ENCODE measurements at places on chromosomes 5 and 9.

- no peak for DNase-seq
Observed at GRCh38 chr5:158119961-158120723, 261.2 kb upstream of the CLINT1 start.

- no peak for DNase-seq
Observed at GRCh38 chr9:97651646-97652045, 18.0 kb downstream of the NCBP1 start.

DNA sequence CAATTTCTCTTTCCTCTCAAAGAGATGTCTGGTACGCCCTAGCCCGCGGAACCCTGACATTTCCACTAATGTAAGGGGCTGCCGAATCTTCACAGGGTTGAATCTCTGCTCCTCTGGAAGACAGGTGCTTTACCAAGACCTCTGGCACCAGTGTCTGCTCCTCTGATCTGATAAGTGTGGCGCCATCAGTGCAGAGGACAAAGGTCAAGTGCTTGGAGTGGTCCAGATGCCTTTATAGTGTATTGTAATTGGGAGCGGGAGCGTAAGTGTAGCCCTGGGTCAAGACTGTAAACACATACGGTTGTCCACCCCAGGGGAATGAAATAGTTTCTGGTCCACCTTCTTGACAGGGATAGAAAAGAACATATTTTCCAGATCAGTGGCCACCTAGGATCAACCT lies 17.7 kb downstream of the ADAMTSL2 start:
- DNase-seq: no peak

DNA sequence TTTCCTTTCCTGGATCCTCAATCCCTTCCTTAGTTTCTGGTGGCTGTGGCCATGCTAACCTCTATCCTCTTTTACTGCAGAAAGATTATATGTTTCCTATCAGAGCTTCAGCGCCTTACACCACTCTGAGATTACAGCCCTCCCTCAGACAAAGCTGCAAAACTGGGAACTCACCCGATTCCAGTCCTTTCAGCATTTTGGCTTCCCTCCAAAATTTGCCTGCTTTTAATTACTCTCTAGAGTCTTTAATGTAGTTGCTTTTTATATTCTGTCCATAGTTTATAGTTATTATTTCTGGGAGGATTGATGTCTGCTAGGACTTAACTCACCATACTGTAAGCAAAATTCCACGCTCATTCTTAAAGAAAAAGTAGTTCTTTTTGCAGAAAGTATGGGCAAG lies 110.2 kb downstream of the NSG2 start:
- DNase-seq: no peak

- no peak for DNase-seq
Observed at GRCh38 chr5:134968055-134968454, 348 bp downstream of the CATSPER3 start.

GRCh38 chr5:177403102-177403791 lies 2.8 kb upstream of the PFN3 start:
- DNase-seq: no peak

- DNase-seq: no peak
Observed at GRCh38 chr5:151917904-151918303, 6.7 kb downstream of the GLRA1 start.

- no peak for DNase-seq
Observed at GRCh38 chr5:84437673-84438315, 53.1 kb upstream of the EDIL3 start.

DNA sequence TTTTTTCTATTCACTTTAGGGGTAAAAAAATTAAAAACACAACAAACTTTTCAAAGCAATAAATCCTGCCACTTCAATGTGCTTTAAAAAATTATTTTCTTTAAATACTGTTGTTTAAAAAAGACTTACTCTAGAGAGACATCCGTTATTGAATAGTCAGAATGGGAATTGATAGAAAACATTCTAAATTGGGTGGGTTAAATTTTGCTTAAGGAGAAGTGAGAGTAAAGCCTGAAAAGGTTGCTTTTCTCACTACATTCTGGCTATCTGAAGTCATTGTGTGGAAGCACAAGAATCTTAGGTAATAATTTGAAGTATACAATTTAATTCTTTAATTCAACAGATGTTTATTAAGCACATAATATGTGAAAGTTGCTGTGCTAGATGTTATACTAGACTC lies 509.3 kb downstream of the NR2F1-AS1 start:
- no peak for DNase-seq

DNA sequence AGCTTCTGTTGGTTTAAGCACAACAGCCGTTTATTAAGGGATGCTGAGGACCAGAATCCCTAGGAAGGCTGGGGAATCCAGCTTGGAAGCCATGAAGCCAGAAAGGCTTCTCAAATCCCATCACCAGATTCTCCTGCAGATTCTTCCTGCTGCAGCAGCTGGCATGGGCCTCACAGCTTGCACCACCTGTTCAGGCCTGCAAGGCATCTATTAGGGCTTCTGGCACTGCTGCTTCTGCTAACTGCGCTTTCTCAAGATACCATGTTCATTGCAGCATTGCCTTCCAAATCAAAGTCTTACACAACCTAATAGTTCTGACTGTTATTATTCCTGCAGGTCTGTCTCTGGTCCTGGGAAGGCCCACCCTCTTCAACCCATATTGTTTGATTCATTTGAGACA lies 51.2 kb upstream of the ZNF366 start:
- DNase-seq: no peak

- DNase-seq: no peak
Observed at GRCh38 chr5:81779125-81779915, 28.4 kb upstream of the SSBP2 start.

DNA sequence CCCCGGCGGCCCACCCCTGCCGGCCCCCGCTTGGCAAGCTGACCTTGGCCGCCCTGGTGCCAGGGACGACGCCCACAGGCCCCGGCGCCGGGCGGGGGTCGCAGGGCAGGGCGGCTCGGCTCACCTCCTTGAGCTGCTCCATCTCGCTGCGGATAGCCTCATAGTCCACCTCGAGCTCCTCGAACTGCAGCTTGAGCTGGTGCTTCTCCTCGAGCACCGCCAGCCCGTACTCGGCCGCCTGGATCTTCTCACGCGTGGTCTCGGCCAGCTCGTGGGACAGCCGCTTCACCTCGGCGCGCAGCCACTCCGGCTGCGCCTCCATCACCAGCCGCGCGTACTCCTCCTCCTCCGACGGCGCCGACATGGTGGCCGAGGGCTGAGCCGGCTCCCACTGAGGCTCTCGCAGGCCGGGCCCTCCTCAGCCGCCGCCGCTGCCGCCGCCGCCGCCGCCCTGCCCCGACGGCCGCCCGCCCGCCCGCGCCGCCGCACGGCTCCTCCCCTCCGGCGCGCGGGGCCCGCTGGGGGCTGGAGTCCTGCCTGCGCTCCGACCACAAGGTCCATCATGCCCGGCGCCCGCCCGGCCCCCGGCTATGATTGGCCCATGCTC lies at the start of gene BICD2:
Gene BICD2 (minus strand): TSS at position 453 of the 607 bp plus-strand sequence. CDS start 89 bp downstream, at position 364.
- DNase-seq: no peak

GRCh38 chr9:18976709-18977531 lies 56.1 kb downstream of the SAXO1 start:
- no peak for DNase-seq

- DNase-seq: no peak
Observed at GRCh38 chr9:126480813-126481212, 132.9 kb upstream of the LMX1B start.

DNA sequence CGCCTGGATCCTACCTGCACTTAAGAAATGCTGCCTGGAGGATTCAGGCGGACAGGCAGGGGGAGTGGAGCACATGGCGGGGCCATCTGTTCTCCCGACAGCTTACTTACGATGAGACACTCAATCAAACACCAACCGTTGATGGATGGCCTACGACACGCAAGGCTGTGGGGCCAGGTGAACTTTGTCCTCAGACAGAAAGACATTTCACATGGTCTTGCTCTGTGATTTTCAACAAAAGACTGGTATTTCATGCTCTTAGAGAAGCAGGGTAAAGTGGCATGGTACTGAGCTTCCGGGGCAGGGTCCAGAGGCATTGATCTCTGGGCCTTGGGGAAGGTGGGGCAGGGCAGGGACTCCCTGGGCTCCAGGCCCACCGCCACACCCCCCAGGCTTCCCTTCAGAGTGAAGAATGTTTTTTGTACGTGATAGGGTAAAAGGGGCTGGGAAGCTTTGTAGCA lies 9.1 kb upstream of the OLFM1 start:
- DNase-seq: no peak

- no peak for DNase-seq
Observed at GRCh38 chr9:14418941-14419937, 105.3 kb upstream of the NFIB start.

DNA sequence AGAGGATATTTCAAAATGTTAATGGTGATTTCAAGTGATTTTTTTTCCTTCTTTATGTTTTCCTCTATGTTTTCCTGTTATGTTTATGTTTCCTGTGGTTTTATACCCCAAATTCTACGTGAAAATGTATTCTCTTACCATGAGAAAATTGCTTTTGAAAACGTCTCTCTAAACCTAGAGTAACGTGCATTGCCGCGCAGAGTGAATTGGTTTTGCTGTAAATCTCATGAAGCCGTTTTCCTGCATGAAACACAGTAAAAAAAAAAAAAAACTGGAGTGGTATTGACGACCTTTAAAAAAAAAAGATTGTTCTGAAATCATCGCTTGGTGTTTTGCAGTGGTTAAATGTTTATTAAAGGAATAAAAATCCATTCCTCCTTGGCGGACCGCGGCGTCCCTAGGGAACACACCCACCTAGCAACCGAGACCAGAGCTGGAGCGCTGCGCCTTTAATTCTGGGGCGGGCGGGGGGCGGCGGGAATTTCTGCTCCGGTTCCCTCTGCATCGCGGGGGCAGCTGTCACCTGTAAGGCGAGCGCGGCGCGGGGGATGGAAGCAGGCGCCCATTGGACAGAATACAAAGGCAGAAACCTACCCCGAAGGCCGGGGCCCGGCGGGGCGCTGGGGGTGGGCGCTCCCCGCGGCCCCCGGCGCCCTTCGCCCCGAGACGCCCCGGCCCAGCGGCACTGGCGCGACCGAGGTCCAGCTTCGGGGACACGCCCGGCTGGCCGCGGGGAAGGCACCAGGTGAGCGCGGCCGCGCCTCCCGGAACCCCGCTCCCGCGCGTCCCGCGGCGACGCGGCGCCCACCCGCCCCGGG lies at the start of gene SOWAHA:
Gene SOWAHA (plus strand): TSS at position 522 of the 818 bp plus-strand sequence. CDS start 320 bp downstream, outside the sequence.
- DNase-seq: no peak

DNA sequence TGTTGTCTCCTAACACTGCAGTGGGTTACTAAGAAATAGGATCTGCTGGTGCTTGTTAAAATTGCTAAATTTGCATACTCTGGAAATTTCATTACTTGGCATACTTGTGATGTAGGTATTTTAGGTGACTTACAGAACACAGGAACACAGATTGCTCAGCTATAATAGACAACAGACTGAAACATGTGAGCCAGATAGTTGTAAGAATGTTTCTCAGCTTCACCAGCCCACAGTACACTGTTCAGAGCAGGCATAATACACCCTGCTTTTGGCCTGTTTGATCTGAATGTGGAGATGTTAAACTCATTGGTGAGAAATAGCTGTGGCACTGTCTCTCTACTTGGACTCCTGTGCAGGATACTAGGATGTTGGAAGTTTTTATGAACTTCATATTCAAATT lies 275.7 kb downstream of the CSNK1G3 start:
- DNase-seq: no peak

DNA sequence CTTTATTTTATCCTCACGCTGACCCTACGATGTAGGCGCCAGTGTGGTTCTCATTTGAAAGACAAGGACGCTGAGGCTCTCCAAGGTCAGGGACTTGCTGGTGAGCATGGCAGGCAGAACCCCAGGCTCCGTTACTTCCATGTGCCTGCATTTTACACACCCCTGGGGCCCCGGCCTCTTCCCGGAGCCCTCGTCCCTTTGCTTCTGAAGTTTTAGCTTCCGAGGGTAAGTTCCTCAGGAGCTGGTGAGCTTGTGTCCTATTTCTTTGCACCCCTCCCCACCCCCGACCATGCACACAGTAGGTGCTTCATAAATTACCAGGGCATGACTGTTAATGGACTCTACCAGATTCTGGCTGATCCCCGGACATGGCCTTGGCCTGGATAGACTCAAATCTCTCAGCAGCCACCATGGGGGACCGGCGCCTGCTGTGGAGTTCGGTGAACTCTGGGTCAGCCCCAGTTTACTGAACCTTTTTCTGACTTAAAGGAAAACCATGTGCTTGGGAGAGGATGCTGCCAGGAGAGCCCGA lies 59.3 kb upstream of the RNU6ATAC start:
- DNase-seq: no peak

DNA sequence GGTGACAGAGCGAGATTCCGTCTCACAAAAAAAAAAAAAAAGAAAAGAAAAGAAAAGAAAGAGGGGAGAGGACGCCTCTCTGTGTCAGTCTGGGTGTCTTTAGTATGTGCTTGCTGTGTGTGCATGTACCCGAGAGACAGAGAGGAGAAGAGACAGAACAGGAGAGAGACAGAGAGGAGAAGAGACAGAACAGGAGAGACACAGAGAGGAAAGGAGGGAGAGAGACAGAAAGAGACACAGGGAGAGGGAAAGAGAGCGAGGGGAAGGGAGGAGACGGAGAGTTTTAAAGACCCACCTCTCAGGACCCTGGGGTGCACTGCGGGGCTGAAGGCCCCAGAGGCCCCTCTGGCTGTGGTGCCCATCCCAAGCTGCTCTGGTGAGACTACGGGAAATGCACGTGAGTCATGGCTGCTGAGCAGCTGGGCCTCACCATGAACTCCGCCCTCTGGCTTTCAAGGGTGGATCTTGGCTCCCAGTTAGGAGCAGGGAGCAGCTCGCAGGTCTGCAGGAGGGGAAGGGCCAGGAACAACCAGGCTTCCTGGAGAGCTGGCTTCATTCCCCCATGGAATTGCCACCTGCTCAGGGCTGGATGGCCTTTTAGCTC lies 7.9 kb downstream of the SLC6A3 start:
- peak; percentile 20 for DNase-seq

DNA sequence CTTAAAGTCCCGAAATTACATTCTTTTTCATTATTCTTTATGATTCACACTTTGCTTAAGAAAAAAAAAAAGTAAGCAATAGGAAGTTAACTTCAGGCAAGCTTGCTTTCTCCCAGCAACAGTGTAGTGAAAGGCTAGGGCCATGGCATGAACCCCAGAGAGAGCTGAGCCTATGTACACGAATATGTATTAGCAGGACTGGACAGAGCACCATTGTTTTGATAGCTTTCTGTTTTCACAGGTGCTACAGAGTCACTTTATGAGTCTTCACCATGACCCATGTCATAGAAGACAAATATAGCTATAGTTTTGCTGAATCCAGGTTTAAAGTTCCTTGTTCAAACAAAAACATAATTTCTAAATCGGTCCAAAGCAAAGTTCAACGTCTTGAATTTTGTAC lies 199.2 kb downstream of the ADAMTSL1 start:
- no peak for DNase-seq

- DNase-seq: no peak
Observed at GRCh38 chr5:149028984-149029383, 33.9 kb downstream of the SH3TC2 start.

- no peak for DNase-seq
Observed at GRCh38 chr9:126722922-126723806, 81.7 kb upstream of the ZBTB43 start.

DNA sequence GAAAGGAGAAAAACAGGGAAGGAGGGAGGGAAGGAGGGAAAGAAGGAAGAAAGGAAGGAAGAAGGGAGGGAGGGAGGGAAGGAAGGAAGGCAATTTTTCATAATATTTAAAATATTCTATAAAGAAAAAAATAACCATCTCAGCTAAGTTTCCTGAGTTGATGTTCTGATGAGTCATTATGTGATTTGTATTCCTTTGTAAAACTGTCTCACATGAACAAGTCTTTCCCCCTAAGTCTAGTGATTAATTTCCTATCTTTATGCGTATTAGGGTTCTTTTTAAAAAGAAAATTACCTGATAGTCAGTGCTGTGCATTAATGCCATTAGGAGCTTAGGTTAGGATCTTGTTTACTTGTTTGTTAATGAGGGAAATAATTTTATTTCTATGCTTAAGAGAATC lies 94.1 kb downstream of the RASEF start:
- DNase-seq: no peak

- DNase-seq: no peak
Observed at GRCh38 chr9:2367970-2368369, 253.6 kb upstream of the VLDLR start.

GRCh38 chr5:2303431-2304100 lies 420.8 kb upstream of the IRX4 start:
- DNase-seq: no peak
